Neural progenitor cell (in vitro differentiated cells): ENCODE measurements at places on chromosomes 3 and 15. TPM values are rescaled to one million over a fixed set of nuclear protein-coding genes. Genes with fewer than 3 reads are reported as not detected.

GRCh38 chr3:11560746-11561145, 83.0 kb downstream of the VGLL4 start:
- H3K4me3 ChIP-seq: no peak overlapping the region
- no peak for DNase-seq
- peaks cover 3% of the 10 kb centered on the region for H3K4me1 ChIP-seq
- H3K27me3 ChIP-seq: no peaks in the 10 kb centered on the region
- no peak overlapping the region for H3K27ac ChIP-seq
- H3K36me3 ChIP-seq: no peaks in the 10 kb centered on the region

DNA sequence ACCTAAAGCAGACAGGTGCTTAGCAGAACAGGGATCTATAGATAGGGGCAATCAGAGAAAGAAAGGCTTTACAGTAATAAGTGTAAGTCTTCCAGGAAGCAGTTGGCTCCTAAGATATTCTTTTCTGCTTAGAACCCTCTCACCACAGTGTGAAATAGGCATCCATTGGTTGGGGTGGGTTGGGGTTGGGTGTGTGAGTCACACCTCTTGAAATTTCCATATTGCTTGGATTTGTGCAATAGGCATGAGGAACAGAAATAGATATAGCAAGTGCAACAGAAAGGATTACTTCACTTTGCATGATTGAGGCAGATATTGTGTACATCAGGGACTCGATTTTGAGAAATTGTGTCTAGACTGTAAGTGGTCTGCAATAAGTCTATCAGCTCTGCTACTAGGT, 200.1 kb upstream of the GAP43 start:
- H3K27ac ChIP-seq: no peak overlapping the region
- no peak overlapping the region for H3K4me3 ChIP-seq
- H3K36me3 ChIP-seq: no peaks in the 10 kb centered on the region

GRCh38 chr15:98723195-98723594, 74.9 kb downstream of the IGF1R start:
- H3K27ac ChIP-seq: no peak overlapping the region
- no peak for DNase-seq
- no peaks in the 10 kb centered on the region for H3K36me3 ChIP-seq
- no peak overlapping the region for H3K4me3 ChIP-seq
- H3K27me3 ChIP-seq: no peaks in the 10 kb centered on the region
- H3K4me1 ChIP-seq: peaks cover 29% of the 10 kb centered on the region

The PCLAF gene
- 119 and 220 TPM in 2 replicates for total RNA-seq

The PIERCE2 gene
- total RNA-seq: 3.9 and 14.2 TPM in 2 replicates

The PRR20G gene
- not detected in 2 replicates for total RNA-seq

GRCh38 chr3:129722527-129722926, 116.1 kb upstream of the PLXND1 start:
- no peak for DNase-seq
- H3K27ac ChIP-seq: no peak overlapping the region
- H3K4me3 ChIP-seq: no peak overlapping the region
- H3K27me3 ChIP-seq: no peaks in the 10 kb centered on the region

GRCh38 chr15:75163150-75163564, 38.5 kb upstream of the C15orf39 start:
- no peak overlapping the region for H3K27ac ChIP-seq
- no peaks in the 10 kb centered on the region for H3K27me3 ChIP-seq
- H3K4me1 ChIP-seq: no peaks in the 10 kb centered on the region
- no peak overlapping the region for H3K4me3 ChIP-seq

GRCh38 chr3:30890907-30891306, 3.6 kb downstream of the GADL1 start:
- no peaks in the 10 kb centered on the region for H3K36me3 ChIP-seq
- no peak overlapping the region for H3K27ac ChIP-seq
- peaks cover 40% of the 10 kb centered on the region for H3K27me3 ChIP-seq
- no peak overlapping the region for H3K4me3 ChIP-seq
- no peak for DNase-seq
- H3K4me1 ChIP-seq: peaks cover 10% of the 10 kb centered on the region

The ATP13A5 gene
- total RNA-seq: not detected in 2 replicates

GRCh38 chr15:70098153-70098460, 390 bp upstream of the TLE3 start:
- peak overlapping the region; percentile 86 for H3K27ac ChIP-seq
- H3K4me3 ChIP-seq: peak overlapping the region; percentile 97
- no peaks in the 10 kb centered on the region for H3K36me3 ChIP-seq

DNA sequence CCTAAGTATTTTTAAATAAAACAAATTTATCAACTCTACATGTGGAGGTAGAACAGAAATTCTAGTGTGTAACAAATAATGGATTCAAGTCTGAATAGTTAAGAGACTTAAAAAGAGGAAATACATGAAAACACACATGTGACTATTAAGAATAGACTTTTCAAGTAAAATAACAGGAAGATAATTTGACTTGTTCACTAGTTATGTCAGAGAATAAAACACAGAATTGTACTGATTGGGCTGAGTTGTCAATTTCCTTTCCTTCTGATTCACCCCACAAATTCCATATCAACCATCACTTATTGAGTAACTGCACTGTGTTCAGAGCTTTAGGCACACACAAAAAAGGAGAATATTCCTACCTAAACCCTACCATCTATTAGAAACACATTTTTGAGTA, 557.2 kb downstream of the TUSC7 start:
- no peak overlapping the region for H3K27ac ChIP-seq
- no peak overlapping the region for H3K4me3 ChIP-seq
- H3K36me3 ChIP-seq: no peaks in the 10 kb centered on the region
- no peak for DNase-seq
- no peaks in the 10 kb centered on the region for H3K27me3 ChIP-seq

- H3K36me3 ChIP-seq: no peaks in the 10 kb centered on the region
- no peaks in the 10 kb centered on the region for H3K27me3 ChIP-seq
- no peak overlapping the region for H3K27ac ChIP-seq
- H3K4me3 ChIP-seq: no peak overlapping the region
Measured at GRCh38 chr3:132273036-132273435, 44.2 kb upstream of the ACP3 start.

The DNAH12 gene
- total RNA-seq: 0.02 and 0.03 TPM in 2 replicates

The ZNF106 gene
- total RNA-seq: 59.9 and 72.2 TPM in 2 replicates

The PARP15 gene
- 0.06 TPM in 1 of 2 replicates, not detected in the other for total RNA-seq

- no peak overlapping the region for H3K27ac ChIP-seq
- no peaks in the 10 kb centered on the region for H3K27me3 ChIP-seq
- no peak for DNase-seq
Measured at GRCh38 chr3:50385754-50386153, 26.4 kb upstream of the TMEM115 start.
